Inflammatory macrophage (primary cell): ENCODE measurements at places on chromosomes 13 and 19.

- no peak for DNase-seq
Observed at GRCh38 chr13:26324294-26324693, 70.4 kb downstream of the CDK8 start.

DNA sequence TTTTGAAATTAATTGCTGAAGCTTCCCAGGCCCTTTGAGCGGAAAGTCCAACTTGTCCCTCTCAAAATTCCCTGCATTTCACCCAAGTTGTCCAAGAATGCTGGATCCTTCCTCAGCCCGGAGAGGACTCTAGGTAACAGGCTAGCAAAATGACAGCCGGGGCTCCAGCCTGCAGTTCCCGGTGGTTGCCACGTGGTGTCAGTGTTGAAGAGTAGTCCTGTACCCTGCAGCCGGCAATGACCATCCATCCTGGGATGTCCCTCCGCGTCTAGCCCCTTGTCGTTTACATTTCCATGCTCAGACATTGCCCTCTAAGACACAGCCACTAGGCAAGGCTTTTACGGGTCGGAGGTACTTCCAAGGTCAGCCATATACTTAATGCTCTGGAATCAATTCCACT, 31.4 kb upstream of the MTIF3 start:
- peak; percentile 22 for DNase-seq

DNA sequence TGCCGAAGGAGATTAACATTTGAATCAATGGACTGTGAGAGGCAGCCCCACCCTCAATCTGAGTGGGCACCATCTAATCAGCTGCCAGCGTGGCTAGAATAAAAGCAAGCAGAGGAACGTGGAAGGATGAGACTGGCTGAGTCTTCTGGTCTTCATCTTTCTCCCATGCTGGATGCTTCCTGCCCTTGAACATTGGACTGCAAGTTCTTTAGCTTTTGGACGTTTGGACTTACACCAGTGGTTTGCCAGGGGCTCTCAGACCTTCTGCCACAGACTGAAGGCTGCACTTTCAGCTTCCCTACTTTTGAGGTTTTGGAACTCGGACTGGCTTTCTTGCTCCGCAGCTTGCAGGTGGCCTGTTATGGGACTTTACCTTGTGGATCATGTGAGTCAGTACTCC, 14.7 kb downstream of the NHLRC3 start:
- no peak for DNase-seq

DNA sequence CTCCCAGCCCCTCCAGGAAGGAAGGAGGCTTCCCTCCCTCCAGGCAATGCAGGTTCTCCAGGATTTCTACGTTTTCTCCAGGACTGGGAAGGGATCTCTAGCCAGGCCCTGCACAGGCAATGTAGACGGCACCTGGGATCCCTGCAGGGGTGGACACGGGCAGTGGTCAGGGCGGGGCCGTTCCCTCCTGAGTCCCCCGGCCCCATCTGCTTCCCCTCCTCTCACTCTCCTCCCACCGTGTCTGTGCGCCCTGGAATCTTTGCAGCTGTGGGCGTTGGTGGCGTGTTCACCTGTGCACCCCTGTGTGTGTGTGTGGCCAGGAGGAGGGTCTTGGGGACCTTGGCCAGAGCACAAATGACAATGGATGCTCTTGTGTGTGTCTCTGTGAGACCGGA, 10.0 kb downstream of the NRTN start:
- no peak for DNase-seq

GRCh38 chr13:95091755-95092154, 209.5 kb downstream of the ABCC4 start:
- no peak for DNase-seq

DNA sequence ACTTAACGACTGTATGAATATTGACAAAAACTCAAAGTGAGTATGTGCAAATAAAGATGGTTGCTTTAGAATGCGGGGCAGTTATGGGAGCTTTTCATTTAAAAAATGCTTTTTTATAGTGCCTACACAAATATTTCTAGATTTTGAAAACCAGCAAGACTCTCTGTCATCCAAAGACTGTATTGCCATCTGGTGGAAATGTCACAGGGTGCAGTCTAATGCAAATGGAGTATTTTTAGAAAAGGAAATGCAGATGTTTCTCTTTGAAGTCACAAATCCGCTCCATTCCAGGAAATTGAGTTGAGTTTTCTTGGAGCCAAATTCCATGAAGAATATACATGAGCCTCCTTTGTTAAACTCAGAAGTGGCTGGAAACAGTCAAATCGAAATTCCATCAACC, 2.3 kb upstream of the C1QTNF9B start:
- peak; percentile 43 for DNase-seq
